Stimulated activated CD8-positive, alpha-beta memory T cell treated with anti-CD3 and anti-CD28 coated beads, Interleukin-4, amount 100 ng/mL, for 4 hours (primary cell): ENCODE measurements at places on chromosomes 6 and 20.

GRCh38 chr6:95417856-95418255 is 159.5 kb upstream of the MANEA start:
- DNase-seq, result no peak

DNA sequence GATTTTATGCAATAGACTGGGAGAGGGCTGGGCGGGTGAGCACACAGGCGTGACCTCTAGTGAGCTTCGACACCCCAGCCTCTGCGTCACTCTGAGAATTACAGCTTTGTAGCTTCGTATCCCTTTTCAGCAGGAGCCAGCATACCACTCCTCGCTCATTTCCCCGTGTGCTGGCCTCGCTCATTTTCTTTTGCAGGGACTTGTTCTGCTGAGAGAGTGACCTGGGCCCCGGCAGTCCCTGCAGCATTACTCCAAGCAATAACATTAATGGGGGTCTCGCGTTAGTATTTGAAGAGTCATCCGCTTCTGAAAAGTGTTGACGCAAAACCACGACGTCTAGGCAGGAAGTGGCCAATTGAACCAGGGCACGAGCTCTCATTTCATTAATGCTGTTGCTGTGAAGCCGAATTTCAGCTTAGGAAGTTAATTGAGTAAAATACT is 193.7 kb downstream of the QKI start:
- DNase-seq, result no peak

GRCh38 chr6:156437121-156437879 is 339.9 kb upstream of the ARID1B start:
- DNase-seq, result no peak

- DNase-seq, result no peak
These were observed 623 bp upstream of the MRPS26 start for GRCh38 chr20:3045042-3045815.

DNA sequence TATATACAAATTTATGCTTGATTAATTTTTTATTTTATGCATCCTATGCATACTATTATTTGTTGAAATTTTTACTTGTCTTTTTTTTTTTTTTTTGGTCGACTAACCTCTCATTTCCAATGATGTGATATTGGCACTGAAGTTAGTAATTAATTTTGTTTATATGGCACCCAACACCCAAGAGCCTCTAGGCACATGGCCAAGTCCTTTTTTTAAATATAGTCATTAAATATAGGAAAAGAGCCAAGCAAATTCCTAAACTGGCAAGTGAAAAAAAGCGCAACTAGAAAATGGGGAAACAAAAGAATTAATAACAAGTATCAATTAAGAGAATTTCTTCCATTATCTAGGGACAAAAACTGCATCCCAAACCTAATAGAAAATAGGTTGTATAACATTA is 85.5 kb upstream of the HS3ST5 start:
- no peak for DNase-seq

GRCh38 chr6:152946484-152946883 is 36.4 kb downstream of the FBXO5 start:
- no peak for DNase-seq

DNA sequence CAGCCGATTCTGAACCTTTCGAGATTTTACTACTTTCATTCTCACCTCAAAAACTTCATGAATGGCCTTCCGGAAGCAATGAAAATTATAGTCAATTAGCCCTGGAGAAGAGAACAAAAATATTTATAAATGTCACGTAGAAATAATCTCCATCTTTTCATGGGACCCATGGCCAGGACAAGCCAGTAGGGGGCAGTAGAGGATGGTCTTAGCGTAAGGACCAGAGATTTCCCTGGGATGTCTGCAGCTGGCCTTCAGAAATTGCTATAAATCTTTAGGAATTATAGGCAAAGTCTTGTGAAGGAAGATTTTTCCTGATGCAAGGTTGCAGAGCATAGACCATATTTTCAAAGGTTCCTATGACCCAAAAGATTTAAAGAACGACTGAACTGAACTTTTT is 15.6 kb upstream of the UBE2J1 start:
- DNase-seq, result peak; percentile 41

- DNase-seq, result no peak
These were observed 193.9 kb downstream of the SLC24A3 start for GRCh38 chr20:19406381-19406780.

GRCh38 chr6:110858562-110859214 is 15.9 kb upstream of the AMD1 start:
- no peak for DNase-seq

- DNase-seq, result no peak
These were observed 206.7 kb downstream of the MANEA start for GRCh38 chr6:95784019-95784418.

DNA sequence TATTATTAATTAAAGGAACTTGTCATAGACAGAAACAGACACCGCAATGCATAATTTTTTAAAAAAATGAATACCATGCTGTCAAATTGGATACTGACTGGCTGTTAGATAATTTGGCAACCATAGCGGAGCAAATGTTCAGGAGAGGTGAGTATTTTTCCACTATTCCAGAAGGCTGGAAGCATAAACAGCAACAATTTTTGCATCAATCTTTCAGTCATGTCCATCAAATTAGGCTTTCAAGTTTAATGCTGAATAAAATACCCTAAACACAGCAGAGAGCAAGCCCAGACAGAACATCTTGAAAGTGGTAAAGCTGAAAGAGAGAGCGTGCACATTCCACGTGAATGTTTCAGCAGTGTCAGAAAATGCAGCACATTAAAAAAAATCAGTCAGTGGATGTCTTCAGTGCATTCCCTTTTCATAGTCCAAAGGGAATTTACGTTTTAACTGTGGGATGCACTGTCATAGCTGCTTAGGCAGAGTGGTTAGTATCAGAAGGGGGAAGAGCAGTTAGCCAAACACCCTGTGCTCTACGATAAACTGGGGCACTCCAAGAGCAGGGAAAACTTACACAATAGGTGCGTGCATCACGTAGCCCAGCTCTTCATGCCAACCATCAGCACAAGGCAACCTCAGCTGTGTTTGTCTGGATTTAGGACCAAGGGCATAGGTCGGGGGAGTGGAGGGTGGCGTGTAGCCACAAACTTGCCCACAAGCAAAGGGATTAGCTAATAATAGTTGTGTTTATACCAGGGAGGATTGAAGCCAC is 116.2 kb upstream of the STMND1 start:
- no peak for DNase-seq

GRCh38 chr6:27121640-27122039 is 125.9 kb upstream of the PRSS16 start:
- no peak for DNase-seq

DNA sequence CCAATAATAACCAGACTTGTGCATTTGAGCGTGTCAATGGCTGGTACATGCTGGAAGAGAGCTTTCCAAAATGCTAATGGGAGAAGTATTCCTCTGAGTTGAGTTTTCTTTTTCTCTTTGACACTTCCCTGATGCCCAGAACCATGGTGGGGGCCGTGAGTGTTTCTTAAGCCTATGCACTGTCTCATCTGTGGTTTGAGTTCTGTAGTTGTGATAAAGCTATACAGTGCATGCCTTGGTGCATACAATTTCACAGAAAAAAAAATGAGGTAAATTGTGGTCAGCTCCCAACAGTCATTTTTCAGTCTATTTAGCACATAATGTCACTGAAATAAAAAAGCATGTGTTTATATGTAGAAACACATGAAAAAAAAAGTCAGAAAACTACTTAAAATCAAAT is 204.8 kb downstream of the HDGFL1 start:
- no peak for DNase-seq

DNA sequence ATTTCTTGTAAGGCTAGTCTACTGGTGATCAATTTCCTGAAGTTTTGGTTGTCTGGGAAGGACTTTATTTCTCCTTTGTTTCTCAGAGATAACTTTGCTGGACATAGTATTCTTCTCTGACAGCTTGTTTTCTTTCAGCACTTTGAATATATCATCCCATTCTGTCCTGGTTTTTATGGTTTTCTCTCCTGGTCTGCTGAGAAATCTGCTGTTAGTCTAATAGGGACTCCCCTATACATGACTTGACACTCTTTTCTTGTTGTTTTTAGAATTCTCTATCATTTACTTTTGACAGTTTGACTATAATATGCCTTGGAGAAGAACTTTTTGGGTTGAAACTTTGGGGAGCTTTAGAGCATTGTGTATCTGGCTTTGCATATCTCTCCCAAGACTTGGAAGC is 112.5 kb downstream of the PRL start:
- DNase-seq, result no peak

- DNase-seq, result no peak
These were observed 29.3 kb downstream of the SLC2A4RG start for GRCh38 chr20:63768591-63769515.

DNA sequence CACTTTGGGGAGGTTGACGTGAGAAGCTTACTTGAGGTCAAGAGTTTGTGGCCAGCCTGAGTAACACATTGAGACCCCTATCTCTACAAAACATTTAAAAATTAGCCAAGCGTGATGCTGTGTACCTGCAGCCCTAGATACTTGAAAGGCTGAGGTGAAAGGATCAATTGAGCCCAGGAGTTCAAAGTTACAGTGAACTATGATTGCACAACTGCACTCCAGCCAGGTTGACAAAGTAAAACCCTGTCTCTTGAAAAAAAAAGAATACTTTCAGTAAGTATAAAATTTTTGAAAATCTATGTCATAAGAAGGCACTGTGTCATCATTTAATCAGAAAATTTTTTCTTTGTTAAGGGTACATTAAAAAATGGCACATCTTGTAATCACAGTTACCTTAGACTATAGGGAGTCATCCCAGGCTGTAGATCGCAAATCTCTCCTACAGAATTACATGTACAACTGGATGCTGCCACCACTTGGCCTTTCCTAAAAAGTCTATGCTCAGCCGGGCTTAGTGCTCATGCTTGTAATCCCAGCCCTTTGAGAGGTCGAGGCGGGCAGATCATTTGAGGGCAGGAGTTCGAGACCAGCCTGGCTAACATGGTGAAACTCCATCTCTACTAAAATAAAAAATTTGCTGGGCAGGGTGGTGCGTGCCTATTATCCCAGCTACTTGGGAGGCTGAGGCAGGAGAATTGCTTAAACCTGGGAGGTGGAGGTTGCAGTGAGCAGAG is 17.0 kb upstream of the MRS2 start:
- DNase-seq, result no peak

GRCh38 chr6:144232176-144232831 is 52.8 kb upstream of the UTRN start:
- no peak for DNase-seq

DNA sequence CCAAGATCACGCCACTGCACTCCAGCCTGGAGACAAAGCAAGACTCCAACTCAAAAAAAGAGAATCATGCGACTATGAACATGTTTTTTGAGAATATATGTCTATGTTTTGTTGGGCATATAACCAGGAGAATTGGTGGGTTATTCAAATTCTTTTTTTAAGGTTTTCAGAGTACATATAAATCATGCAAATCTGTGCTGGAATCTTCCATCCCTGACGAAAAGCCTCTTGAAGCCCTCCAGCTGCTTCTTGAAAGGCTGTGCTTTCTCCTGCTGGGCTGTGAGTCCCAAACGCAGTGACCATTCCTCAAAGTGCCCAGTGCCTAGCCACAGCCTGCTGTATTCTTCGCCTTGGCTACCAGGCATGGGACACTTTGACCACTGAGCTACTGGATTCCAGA is 9.2 kb upstream of the RAB22A start:
- DNase-seq, result no peak

GRCh38 chr6:157891544-157892362 is 68.7 kb downstream of the SNX9 start:
- DNase-seq, result no peak

- DNase-seq, result no peak
These were observed 245.4 kb upstream of the ASCC3 start for GRCh38 chr6:101126501-101126900.

GRCh38 chr6:43803055-43803782 is 33.2 kb downstream of the VEGFA start:
- no peak for DNase-seq

DNA sequence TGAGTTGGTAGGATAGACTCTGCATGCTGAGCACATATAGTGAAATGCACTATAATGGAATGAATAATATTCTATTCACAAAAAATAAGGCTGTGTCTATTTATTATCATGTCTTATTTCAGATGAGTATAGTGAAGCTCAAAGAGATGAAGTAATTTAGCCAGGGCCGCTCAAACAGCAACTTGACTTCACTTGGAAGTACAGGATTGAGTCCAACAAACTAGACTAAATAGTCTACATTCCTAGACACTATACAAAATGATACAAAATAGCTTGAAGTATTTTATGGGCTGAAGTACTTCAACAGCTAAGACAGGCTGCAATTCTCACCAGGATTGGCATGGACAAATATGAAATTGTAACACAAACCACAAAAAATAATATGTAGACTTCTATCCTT is 144.5 kb upstream of the DST start:
- DNase-seq, result no peak

- no peak for DNase-seq
These were observed 190.2 kb downstream of the BCAS1 start for GRCh38 chr20:53880108-53880641.

- DNase-seq, result no peak
These were observed 3.2 kb downstream of the IRF4 start for GRCh38 chr6:394641-395289.

GRCh38 chr20:63943808-63944077 is 12.5 kb downstream of the UCKL1 start:
- no peak for DNase-seq

GRCh38 chr6:6820641-6821238 is 232.2 kb downstream of the LY86 start:
- no peak for DNase-seq

GRCh38 chr20:41453010-41453950 is 86.7 kb upstream of the EMILIN3 start:
- DNase-seq, result no peak

DNA sequence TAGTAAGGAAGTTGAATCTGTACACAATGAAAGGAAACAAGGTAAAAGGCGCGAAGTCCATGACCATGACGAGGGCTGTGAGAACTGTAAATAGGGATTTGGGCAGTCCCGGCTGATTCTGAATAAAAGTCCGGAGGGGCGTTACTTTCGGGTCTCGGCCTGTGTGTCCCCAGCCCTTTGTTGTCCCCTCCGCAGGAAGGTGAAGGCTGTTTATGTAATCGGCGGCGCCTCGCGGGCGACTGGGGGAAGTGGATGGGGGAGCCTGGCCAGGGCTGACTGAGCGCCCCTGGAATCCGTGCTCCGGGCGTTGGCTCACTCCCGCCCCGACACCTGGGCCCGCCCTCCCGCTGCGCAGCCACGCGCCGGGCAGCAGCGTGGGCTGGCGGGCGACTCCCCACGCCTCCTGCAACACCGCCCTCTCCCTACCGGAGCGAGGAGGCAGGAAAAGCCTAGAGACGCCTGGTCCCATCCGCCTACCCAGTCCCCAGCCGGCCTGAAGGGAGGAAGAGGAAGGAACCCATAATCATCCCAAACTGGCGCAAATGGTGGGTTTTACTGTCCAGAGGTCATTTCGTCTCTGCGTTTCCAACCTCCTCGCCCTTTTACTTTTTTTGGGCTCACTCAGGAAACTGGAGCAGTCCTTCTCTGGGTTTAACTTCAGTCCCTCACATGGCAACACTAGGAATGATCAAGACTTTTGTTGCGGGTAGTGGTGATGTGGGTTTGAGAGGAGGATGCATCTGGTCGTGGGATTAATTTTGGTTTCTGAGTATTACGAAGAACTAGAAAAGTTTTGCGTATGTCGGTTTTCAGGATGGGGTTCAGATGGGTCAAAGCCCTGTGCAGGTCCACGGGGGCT is 12.1 kb downstream of the TRIM31 start:
- DNase-seq, result no peak

GRCh38 chr20:45323731-45324130 is 15.6 kb upstream of the MATN4 start:
- no peak for DNase-seq

GRCh38 chr6:5099537-5099936 is 14.4 kb downstream of the PPP1R3G start:
- DNase-seq, result no peak
